ENCODE measurements at places on chromosomes 11 and 22. TPM values are rescaled to one million over a fixed set of nuclear protein-coding genes. Genes with fewer than 3 reads are reported as not detected.
A peak's percentile ranks its signal among the peaks of the same experiment; 100 is the strongest.

- no peak for DNase-seq
- H3K4me3 ChIP-seq: no peak overlapping the region
- peaks cover 73% of the 10 kb centered on the region for H3K4me1 ChIP-seq
- peak overlapping the region; percentile 85 for H3K27ac ChIP-seq
- no peaks in the 10 kb centered on the region for H3K27me3 ChIP-seq
- peaks cover 2% of the 10 kb centered on the region for H3K36me3 ChIP-seq
Observed at GRCh38 chr11:9529334-9529650, 44.2 kb upstream of the WEE1 start.

Gene TPBGL
- 0.13 TPM for total RNA-seq

Gene ATG2A
- 28.7 TPM for total RNA-seq

Gene IGLL1
- not detected for total RNA-seq

DNA sequence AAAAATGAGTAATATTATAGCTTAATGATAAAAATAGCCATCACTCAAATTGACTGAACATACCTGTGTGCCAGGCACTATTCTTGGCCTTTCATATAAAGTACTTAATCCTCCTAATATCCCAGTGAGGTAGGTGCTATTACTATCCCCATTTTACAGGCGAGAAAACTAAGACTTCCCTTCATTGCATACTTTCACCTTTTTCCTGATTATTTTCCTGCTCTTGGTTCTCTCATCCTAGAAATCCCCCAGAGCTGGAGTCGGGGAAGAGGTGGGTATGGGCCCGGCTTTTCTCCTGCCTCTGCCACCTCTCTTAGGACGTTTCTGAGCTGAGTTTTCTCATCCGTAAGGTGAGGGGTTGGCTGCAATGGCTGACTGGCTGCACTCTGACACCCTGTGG lies 2.2 kb downstream of the NPTXR start:
- peaks cover 54% of the 10 kb centered on the region for H3K27me3 ChIP-seq
- no peaks in the 10 kb centered on the region for H3K36me3 ChIP-seq

GRCh38 chr11:111718859-111719258 lies 47.3 kb downstream of the PPP2R1B start:
- DNase-seq: no peak
- H3K27ac ChIP-seq: peak overlapping the region; percentile 79
- peaks cover 52% of the 10 kb centered on the region for H3K36me3 ChIP-seq
- H3K4me1 ChIP-seq: peaks cover 26% of the 10 kb centered on the region

Gene TUB
- 8.7 TPM for total RNA-seq

Gene PRR33
- not detected for total RNA-seq

Gene POU2AF2
- not detected for total RNA-seq

GRCh38 chr11:83723999-83724398 lies 437.8 kb upstream of the CCDC90B start:
- no peaks in the 10 kb centered on the region for H3K4me1 ChIP-seq
- no peaks in the 10 kb centered on the region for H3K36me3 ChIP-seq
- no peak overlapping the region for H3K27ac ChIP-seq
- H3K27me3 ChIP-seq: peaks cover 30% of the 10 kb centered on the region

Gene RAB39A
- not detected for total RNA-seq

GRCh38 chr22:25672289-25673084 lies 69.5 kb upstream of the MYO18B start:
- H3K36me3 ChIP-seq: no peaks in the 10 kb centered on the region
- no peaks in the 10 kb centered on the region for H3K27me3 ChIP-seq
- H3K4me3 ChIP-seq: no peak overlapping the region
- H3K4me1 ChIP-seq: no peaks in the 10 kb centered on the region
- no peak for DNase-seq
- no peak overlapping the region for H3K27ac ChIP-seq

Gene FXYD2
- not detected for total RNA-seq

DNA sequence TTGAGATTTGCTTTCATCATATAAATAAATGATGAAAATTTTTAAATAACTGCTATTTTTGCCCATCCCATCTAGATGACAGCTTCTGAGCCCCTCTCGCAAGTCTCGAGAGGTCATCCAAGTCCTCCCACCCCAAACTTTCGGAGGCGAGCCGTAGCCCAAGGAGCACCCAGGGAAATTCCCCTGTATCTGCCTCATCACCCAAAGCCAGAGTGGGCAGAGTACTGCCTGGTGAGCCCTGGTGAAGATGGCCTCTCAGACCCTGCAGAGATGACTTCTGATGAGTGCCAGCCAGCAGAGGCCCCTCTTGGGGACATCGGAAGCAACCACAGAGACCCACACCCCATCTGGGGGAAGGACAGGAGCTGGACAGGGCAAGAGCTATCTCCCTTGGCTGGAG lies 83.9 kb upstream of the PARVA start:
- peaks cover 1% of the 10 kb centered on the region for H3K36me3 ChIP-seq
- no peak overlapping the region for H3K27ac ChIP-seq

- no peak for DNase-seq
- no peaks in the 10 kb centered on the region for H3K4me1 ChIP-seq
- no peaks in the 10 kb centered on the region for H3K36me3 ChIP-seq
- no peak overlapping the region for H3K27ac ChIP-seq
- peaks cover 18% of the 10 kb centered on the region for H3K27me3 ChIP-seq
Observed at GRCh38 chr11:116257092-116257491, 515.7 kb downstream of the BUD13 start.

- H3K4me3 ChIP-seq: peak overlapping the region; percentile 45
- peak overlapping the region; percentile 94 for H3K27ac ChIP-seq
- H3K36me3 ChIP-seq: no peaks in the 10 kb centered on the region
- H3K27me3 ChIP-seq: no peaks in the 10 kb centered on the region
Observed at GRCh38 chr11:1873048-1873812, 18.5 kb downstream of the PRR33 start.

DNA sequence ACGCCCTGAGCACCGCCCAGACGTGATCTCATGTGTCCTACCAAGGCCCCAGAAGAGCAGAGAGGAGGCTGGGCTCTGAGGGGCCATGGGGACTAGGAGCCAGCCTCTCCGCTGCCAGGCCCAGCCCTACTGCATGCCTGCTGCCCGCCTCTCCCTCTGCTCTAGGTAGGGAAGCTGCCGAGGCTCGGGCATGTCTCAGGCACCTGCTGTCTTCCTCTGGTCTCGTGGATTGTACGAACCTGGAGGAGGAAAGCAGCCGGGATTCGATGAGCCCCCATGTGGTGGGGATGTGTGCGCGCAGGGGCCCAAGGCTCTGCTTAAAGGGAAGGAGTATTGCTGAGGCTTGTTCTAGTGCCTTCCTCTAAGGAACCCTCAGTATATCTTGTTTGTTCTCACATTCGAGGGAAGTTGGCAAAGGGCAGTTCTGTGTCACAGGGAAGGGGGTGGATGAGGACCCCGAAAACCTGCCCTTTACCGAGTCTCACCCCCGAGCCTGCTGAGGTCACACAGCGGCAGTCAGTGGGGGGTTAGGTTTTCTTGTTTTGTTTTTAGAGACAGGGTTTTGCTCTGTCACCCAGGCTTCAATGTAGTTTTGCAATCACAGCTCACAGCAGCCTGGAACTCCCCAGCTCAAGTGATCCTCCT lies 21.2 kb downstream of the DAGLA start:
- H3K27ac ChIP-seq: no peak overlapping the region
- H3K36me3 ChIP-seq: no peaks in the 10 kb centered on the region
- no peak overlapping the region for H3K4me3 ChIP-seq
- H3K27me3 ChIP-seq: no peaks in the 10 kb centered on the region

Gene LMO1
- not detected for total RNA-seq

- H3K27me3 ChIP-seq: no peaks in the 10 kb centered on the region
- peaks cover 38% of the 10 kb centered on the region for H3K36me3 ChIP-seq
- DNase-seq: no peak
- peaks cover 8% of the 10 kb centered on the region for H3K4me1 ChIP-seq
Observed at GRCh38 chr11:113849713-113850112, 25.7 kb downstream of the USP28 start.

Gene UBE2L3
- 57.9 TPM for total RNA-seq

Gene CDC42EP2
- total RNA-seq: 23.1 TPM

DNA sequence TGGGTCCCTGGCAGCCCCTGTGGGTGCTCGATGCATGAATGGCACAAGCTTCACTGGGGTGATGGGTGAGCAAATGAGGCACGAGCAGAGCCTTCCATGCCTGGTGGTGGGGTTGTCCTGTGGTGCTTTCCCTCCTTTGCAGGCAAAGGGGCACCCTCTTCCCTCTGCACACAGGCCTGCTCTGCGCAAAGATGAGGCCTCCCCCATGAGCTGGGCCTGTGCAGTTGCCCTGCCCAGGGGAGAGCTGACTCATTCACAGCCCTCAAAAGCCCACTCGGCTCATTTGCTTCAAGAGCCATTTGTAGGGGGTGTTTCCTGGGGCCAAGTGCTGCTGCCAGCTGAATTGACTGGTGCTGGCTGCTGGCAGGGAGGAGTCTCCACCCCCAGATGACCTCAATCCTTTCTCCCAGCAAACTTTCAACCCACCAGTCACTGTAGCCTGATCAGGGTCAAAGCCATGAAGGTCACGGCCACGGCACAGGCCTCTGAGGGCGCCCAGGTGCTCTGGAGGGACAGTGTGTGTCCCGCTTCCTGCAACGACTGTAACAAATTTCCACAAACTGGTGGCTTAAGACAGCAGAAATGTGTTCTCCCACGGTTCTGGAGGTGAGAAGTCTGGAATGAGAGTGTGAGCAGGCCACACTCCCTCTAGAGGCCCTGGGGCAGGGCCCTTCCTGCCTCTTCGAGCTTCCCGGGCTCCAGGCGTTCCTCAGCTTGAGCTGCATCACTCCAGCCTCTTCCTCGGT lies 48.8 kb upstream of the ANO1 start:
- H3K27ac ChIP-seq: no peak overlapping the region
- H3K4me1 ChIP-seq: no peaks in the 10 kb centered on the region
- peaks cover 26% of the 10 kb centered on the region for H3K27me3 ChIP-seq

Gene FAM180B
- total RNA-seq: 0.52 TPM

DNA sequence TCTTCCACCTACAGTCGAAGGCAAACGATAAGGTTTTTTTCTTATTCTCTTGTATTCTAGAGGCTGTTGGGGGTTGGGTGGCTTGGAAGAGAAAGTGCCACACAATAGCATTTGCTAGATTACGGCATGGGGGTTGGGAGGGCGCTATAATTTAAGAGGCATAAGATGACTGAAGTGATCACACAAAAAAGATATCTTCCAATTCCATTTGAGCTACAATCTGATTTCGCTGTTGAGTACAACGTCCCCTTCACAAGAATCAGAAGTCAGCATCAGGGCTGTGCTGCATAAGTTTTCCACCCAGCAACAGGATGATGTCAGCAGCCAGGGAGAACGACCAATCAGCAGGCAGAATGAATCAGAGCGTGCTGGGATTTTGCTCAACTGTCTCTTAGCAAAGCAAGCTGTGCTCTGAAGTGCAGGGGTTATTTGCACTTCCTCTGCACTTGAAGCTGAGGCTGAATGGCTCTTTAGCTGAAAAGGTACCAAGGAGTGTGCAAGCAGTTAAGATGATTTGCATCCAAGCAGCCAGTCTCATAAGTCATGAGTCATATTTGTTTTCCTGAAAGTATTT lies 23.2 kb upstream of the SESN3 start:
- H3K27me3 ChIP-seq: peaks cover 19% of the 10 kb centered on the region
- DNase-seq: no peak
- H3K36me3 ChIP-seq: no peaks in the 10 kb centered on the region
- H3K4me3 ChIP-seq: peak overlapping the region; percentile 67

Gene OR52B4
- total RNA-seq: not detected

- no peaks in the 10 kb centered on the region for H3K36me3 ChIP-seq
- DNase-seq: no peak
- peak overlapping the region; percentile 73 for H3K27ac ChIP-seq
- H3K27me3 ChIP-seq: no peaks in the 10 kb centered on the region
Observed at GRCh38 chr22:46539169-46539568, 1.7 kb upstream of the CELSR1 start.
